Gastroesophageal sphincter (tissue), 4 donors: ENCODE measurements at places on chromosomes 11 and 22. TPM values are rescaled to one million over a fixed set of nuclear protein-coding genes. Genes with fewer than 3 reads are reported as not detected.

DNA sequence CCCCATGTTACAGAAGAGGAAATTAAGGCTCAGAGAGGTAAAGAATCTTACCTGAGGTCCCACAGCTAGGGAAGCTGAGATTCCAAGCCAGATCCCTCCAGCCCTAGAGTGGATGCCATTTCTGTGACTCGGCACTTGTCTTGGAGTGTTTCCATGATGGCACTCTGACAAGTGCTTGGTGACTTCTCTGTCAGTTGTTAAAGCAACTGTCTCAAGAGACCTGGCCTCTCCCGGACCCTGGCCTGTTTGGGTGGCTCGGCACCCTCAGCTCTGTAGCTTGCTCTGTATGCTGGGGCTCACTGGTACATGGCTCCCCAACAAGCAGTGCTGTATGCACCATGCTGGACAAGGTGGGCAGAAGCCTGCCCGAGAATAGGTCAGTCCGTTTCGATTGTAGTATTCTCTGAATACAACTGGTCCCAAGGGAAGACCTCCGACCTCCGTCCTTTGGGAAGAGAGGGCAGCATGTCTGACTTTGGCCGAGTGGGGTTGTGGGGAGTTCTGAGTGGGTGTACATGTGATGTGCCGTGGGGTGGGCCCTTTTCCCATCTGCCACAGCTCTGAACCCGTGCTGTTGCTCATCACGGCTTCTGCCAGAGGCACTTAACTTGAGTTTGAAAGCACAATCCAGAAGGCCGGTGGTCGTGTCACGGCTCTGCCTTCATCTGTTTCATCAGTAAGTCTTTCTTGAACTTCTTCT, 12.4 kb downstream of the ACO2 start:
- ATAC-seq: no peak

DNA sequence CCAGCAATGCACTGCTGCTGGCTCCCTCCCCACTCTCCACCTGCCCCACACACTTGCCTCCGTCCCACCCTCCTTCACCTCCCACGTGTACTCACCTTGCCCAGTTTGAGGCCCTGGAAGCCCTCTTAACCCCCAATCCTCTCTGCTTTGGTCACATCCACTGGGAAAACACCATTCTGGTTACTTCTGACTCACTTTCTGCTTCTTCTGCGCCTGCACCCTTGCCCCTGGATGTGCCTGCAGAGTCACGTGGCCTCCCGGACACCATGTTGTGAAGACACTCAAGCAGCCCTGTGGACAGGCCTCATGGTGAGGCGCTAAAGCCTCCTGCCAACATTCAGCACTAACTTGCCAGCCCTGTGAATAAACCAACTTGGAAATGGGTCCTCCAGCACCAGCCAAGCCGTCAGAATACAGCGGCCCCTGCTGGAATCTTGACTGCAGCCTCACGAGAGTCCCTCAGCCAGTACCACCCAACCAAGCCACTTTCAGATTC, 2.6 kb upstream of the NAALADL1 start:
- ATAC-seq: no peak

DNA sequence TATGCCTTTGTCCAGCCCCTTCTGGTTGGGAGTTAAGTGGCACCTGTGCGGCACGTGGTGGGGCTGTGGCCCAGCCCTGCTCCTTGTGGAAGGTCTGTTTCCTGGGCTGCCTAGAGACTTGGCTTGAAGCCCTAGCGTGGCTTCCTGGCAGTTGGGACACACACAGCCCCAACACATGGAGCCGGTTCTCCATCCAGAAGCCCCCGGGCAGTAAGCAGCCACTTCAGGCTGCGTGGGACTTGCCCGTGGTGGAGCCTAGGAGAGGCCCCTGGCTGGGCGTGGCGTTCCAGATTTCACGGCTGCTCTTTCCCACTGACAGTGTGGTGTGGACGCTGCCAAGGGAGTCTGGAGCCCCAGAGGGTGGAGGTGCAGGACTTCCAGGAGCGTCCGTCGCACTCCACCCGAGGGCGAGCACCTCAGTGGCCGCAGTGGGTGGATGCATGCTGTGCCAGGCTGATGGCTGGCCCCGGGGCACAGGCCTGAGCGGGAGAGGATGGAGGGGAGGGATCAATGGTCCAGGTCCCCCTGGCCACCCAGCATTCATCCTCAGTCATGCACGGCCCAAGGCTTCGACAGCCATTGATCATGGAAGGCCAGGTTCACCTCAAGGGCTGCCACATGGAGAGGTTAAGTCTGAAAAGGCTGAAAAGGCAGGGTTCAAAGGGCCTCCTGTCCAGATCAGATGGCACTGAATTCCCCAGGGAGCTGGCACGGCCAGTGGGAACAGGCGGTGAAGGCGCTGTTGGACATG, 9.3 kb downstream of the CCND1 start:
- ATAC-seq: no peak

- ATAC-seq: peak; percentile 58
Observed at GRCh38 chr11:68412593-68413475, 47.7 kb upstream of the PPP6R3 start.

- ATAC-seq: no peak
Observed at GRCh38 chr22:27474112-27474571, 327.4 kb downstream of the MN1 start.

GRCh38 chr11:73176145-73176873, 34.2 kb upstream of the FCHSD2 start:
- no peak for ATAC-seq

GRCh38 chr22:43042101-43042780, 27.3 kb upstream of the PACSIN2 start:
- ATAC-seq: no peak

GRCh38 chr11:113991170-113991569, 16.3 kb downstream of the HTR3A start:
- ATAC-seq: no peak

The SNX32 gene
- not detected for total RNA-seq

The BID gene
- 34.5 TPM for total RNA-seq

The PKDREJ gene
- total RNA-seq: not detected

The NRIP3 gene
- 1.8 TPM for total RNA-seq

The SLC22A9 gene
- total RNA-seq: not detected

The IL10RA gene
- total RNA-seq: 29.1 TPM

The HOATZ gene
- not detected for total RNA-seq

The SHANK3 gene
- 7.3 TPM for total RNA-seq

The OR8G1 gene
- total RNA-seq: not detected

The GSTT2 gene
- total RNA-seq: not detected
